ENCODE measurements at places on chromosomes 6 and 20. TPM values are rescaled to one million over a fixed set of nuclear protein-coding genes. Genes with fewer than 3 reads are reported as not detected.
A peak's percentile ranks its signal among the peaks of the same experiment; 100 is the strongest.

DNA sequence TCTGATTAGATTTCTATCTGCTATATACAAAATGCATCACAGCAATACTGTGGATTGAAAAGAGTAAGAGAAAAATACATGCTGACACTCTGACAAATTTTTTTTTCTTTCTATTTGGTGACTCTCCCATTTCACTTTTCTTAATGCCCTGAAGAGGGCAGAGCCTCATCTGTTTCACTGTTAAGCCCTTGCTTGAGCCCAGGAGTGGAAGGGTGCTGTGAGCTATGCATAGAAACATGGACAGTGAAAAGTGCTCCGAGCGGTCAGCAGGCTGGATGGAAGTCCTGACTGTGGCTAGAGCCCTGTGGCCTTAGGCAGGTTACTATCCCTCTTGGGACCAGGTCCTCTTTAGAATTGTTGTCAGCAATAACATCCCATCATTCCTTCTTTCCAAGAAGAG lies 17.4 kb upstream of the CSE1L start:
- peaks cover 58% of the 10 kb centered on the region for H3K36me3 ChIP-seq
- H3K27ac ChIP-seq: no peak overlapping the region
- H3K4me3 ChIP-seq: no peak overlapping the region
- H3K4me1 ChIP-seq: no peaks in the 10 kb centered on the region

DNA sequence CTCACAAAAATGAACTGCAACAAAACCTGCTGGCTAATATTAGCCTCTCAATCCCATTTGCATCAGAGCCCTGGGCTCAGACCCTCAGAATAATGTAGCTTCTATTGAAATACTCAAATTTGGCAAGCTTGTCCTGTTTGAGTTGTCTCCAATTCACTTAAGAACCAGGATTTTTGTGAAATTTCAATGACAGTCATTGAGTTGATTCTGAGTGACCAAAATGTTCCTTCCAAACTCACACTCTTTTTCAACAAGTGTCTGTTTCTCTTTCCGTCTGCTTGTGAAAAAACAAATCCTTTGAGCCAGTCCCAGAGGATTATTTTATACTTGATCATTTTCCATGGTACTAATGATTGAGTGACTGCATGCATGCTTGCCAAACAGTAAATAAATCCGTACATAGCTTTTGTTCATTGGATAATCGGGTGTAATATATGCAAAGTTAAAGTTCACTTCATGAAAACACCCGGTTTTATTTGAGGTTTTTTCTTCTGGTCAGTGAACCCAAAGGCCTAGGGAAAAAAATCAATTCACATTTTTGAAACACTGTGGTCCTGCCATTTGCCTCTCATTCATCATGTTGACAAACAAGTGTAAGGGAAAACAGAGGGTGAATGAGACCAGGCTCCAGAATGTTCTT lies 16.4 kb upstream of the SLC22A2 start:
- H3K27me3 ChIP-seq: no peaks in the 10 kb centered on the region
- H3K4me1 ChIP-seq: peaks cover 11% of the 10 kb centered on the region
- H3K4me3 ChIP-seq: no peak overlapping the region

DNA sequence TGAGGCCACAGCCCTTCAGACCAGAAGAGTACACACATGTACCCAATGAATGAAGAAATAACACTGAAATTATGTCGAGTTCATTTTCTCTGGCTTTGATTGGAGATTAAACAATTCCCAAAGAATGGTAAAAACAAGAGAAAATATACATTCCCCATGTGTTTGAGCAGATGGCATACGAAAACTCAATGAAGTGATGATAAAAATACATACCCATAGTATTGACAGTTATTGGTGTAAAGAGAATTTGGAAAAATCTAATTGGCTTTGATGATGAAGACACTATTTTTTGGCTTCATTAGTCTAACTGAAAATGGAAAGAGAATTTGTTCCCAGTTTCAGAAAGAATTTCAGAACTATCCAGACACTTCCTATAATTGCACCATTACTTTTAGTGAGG lies 76.6 kb upstream of the SNRPB2 start:
- no peaks in the 10 kb centered on the region for H3K27me3 ChIP-seq
- no peaks in the 10 kb centered on the region for H3K4me1 ChIP-seq
- H3K4me3 ChIP-seq: no peak overlapping the region
- DNase-seq: no peak
- no peak overlapping the region for H3K27ac ChIP-seq

DNA sequence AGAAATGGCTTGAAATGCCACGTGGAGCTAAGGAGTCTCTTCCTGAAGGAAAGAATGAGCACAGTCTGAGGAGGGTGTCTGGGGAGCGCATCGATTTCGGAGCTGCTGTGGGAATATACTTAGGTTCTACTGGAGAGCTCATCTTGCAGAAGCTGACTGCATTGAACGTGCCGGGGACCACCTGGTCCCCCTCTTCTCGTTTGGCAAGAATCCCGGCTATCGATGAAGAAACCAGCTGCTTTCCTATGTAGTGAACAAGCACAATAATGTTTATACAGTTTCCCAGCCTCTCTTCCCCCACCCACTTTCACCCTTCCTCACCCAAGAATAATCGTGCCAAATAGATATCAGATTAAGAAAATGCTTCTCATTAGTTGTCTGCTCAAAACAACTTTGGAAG lies 242.5 kb downstream of the PACRG start:
- no peaks in the 10 kb centered on the region for H3K4me1 ChIP-seq
- no peak overlapping the region for H3K27ac ChIP-seq
- no peaks in the 10 kb centered on the region for H3K36me3 ChIP-seq
- no peak overlapping the region for H3K4me3 ChIP-seq
- no peaks in the 10 kb centered on the region for H3K27me3 ChIP-seq

DNA sequence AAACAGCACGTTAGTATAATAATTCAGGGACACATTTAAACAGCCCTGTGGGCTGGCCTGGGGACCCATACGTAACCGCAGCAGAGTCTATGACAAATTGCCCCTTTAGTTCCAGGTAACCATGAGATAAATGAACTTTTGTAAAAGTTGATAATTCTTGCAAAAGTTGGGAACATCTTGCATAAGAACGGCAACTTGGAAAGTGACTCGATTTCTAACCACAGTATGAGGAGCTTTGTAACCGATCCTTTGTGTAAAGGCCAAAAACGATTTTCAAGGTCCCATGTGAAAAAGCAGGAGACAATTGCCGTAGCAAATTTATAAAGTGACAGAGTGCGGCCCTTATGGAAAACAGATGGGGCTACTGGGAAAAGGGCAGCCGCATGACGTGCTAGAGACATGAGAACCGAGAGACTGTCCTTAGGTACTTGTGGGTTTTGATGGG lies 81.6 kb downstream of the PSMG4 start:
- peaks cover 13% of the 10 kb centered on the region for H3K4me1 ChIP-seq
- peak overlapping the region; percentile 71 for H3K27ac ChIP-seq
- H3K27me3 ChIP-seq: no peaks in the 10 kb centered on the region
- no peak for DNase-seq
- no peaks in the 10 kb centered on the region for H3K36me3 ChIP-seq

DNA sequence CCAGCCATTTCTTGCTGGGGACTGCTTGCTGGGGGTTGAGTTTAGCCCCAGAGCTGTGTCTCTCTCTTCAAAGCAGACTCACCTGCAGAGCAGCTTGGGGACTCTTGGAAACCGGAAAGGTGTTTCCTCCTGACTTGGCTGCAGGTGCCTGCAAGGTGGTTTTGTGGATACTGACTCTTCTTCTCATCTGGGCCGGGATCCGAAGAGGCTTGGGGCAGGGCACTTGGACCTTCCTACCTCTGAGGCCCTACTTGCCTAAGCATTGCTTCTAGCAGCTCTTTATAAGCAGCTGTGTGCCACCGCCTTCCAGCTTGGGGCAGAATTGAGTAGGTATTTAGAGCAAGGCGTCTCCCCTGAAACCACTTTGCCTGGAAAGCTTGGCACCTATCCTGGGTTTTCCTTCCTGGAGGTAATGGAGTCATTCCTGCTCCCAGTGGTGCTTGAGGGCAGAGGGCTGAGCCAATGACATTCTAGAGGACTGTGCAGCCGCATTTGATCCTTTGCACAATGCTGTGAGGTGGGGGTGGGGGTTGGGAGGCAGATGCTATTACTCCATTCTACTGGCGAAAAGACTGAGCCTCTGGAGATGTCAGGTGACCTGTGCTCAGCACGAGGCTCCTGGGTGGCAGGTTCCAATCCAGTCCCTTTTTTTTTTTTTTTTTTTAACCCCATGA lies 3.4 kb upstream of the CTSZ start:
- no peaks in the 10 kb centered on the region for H3K36me3 ChIP-seq
- peak; percentile 35 for DNase-seq
- peaks cover 9% of the 10 kb centered on the region for H3K4me1 ChIP-seq

GRCh38 chr6:29510746-29511300 lies 23.1 kb upstream of the MAS1L start:
- H3K36me3 ChIP-seq: no peaks in the 10 kb centered on the region
- no peaks in the 10 kb centered on the region for H3K27me3 ChIP-seq
- H3K27ac ChIP-seq: no peak overlapping the region

DNA sequence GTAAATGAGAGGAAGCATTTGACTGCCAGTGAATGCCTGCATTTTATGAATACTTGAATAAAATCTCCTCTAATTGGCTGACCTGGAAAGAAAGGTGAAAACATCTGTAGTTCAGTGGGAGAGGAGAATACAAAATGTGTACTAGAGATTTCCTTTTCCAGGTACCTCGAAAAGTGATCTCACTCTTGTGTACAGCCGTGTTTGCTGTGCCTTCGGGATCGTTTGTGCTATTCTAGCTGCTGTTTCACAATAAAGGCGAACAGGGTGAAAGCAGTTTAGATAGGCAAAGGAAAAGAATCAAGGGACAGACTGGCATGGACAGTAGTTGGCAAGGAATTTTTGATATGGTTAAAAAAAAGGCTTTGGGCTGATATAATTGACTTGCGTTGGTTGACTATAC lies 112.3 kb downstream of the ARID1B start:
- no peak overlapping the region for H3K4me3 ChIP-seq
- DNase-seq: no peak
- peak overlapping the region; percentile 82 for H3K27ac ChIP-seq

DNA sequence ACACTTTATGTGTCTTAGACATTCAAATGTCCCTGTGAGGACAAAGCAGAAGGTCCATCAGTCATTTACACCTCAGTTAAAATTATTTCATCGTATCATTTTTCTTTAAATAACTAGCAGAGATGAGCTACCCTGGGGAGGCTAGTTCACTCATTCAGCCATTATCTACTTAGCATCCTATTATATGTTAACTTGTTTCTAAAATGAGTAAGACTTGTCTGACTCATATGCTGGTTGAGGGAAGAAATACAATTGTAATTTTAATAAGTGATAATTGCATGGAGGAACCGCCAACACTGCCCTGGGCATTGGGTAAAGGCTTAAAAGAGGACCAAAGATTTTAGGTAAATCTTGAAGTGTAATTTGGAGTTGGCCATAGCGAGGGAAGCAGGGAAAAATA lies 12.4 kb upstream of the PTPRK start:
- no peak overlapping the region for H3K27ac ChIP-seq
- H3K4me1 ChIP-seq: no peaks in the 10 kb centered on the region
- no peak for DNase-seq
- no peaks in the 10 kb centered on the region for H3K27me3 ChIP-seq
- no peak overlapping the region for H3K4me3 ChIP-seq

GRCh38 chr20:15550116-15550870 lies 1023.0 kb downstream of the KIF16B start:
- H3K4me1 ChIP-seq: no peaks in the 10 kb centered on the region
- no peak overlapping the region for H3K4me3 ChIP-seq
- DNase-seq: no peak
- no peaks in the 10 kb centered on the region for H3K27me3 ChIP-seq
- H3K27ac ChIP-seq: no peak overlapping the region

- no peak for DNase-seq
- no peak overlapping the region for H3K27ac ChIP-seq
- no peaks in the 10 kb centered on the region for H3K27me3 ChIP-seq
- H3K4me3 ChIP-seq: no peak overlapping the region
- no peaks in the 10 kb centered on the region for H3K4me1 ChIP-seq
- H3K36me3 ChIP-seq: no peaks in the 10 kb centered on the region
These were observed 66.0 kb downstream of the RNF182 start for GRCh38 chr6:13990796-13991195.

- DNase-seq: no peak
- no peaks in the 10 kb centered on the region for H3K27me3 ChIP-seq
- H3K27ac ChIP-seq: no peak overlapping the region
- peaks cover 2% of the 10 kb centered on the region for H3K4me1 ChIP-seq
- H3K36me3 ChIP-seq: no peaks in the 10 kb centered on the region
- H3K4me3 ChIP-seq: no peak overlapping the region
These were observed 237.0 kb upstream of the SUPT3H start for GRCh38 chr6:45614488-45615285.

DNA sequence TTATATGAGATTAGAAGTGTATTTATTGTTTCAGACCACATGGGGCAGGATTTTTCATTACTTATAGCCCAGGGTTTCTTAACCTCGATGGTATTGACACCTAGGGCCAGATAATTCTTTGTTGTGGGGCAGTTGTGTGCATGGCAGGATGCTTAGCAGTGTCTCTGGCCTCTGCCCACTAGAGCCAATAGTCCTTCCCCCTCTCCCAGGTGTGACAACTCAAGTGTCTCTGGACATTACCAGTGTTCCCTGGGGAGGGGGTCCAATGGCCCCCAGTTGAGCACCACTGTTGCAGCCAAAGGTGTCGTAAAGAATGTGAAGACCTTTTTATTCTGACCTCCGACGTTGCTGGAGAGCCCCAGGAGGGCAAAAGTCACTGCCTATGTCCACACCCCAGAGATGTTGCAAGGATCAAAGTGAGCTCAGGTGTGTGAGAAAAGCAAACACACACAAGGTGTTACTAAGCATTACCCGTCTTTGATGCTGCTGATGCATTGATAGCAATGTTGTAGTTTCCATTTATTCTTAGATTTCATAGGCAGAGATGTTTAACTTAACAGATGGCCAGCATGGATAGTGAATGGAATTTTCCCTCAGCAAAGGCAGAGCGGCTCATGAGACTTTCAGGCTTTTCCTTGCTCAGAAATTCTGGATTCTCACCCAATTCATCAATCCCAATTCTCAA lies 22.2 kb downstream of the BANF2 start:
- H3K4me1 ChIP-seq: peaks cover 3% of the 10 kb centered on the region
- H3K36me3 ChIP-seq: no peaks in the 10 kb centered on the region
- no peak overlapping the region for H3K4me3 ChIP-seq
- no peaks in the 10 kb centered on the region for H3K27me3 ChIP-seq

FAM162B gene
- 0.56 TPM for total RNA-seq

CST5 gene
- total RNA-seq: not detected

CRISP2 gene
- total RNA-seq: not detected

SRMS gene
- total RNA-seq: not detected

TSPO2 gene
- total RNA-seq: 64.9 TPM

All from liver (tissue), 10 donors.